ENCODE measurements at places on chromosomes 11 and 22. TPM values are rescaled to one million over a fixed set of nuclear protein-coding genes. Genes with fewer than 3 reads are reported as not detected.

GDPD4 gene
- not detected for total RNA-seq

DNA sequence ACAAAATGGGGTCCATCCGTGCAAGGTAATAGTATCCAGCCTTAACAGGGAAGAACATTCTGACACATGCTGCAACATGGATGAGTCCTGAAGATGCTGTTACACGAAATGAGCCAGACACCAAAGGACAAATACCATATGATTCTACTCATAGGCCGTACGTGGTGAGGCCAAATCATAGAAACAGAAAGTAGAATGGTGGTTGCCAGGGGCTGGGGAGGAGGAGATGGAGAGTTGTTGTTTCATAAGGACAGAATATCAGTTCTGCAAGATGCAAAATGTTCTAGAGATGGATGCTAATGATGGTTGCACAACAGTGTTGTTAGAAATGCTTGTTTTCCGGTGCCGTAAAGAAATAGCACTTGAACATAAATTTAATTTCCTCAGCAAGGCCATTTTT, 2.6 kb downstream of the TBX10 start:
- H3K4me3 ChIP-seq, result no peak overlapping the region
- H3K36me3 ChIP-seq, result no peaks in the 10 kb centered on the region
- peaks cover 18% of the 10 kb centered on the region for H3K27me3 ChIP-seq
- DNase-seq, result no peak

GRCh38 chr22:39994041-39994565, 651 bp upstream of the FAM83F start:
- peaks cover 13% of the 10 kb centered on the region for H3K27me3 ChIP-seq
- H3K4me3 ChIP-seq, result no peak overlapping the region
- peaks cover 36% of the 10 kb centered on the region for H3K4me1 ChIP-seq
- no peak for DNase-seq
- peak overlapping the region; percentile 4 for H3K27ac ChIP-seq

- no peaks in the 10 kb centered on the region for H3K4me1 ChIP-seq
- H3K4me3 ChIP-seq, result no peak overlapping the region
- no peaks in the 10 kb centered on the region for H3K27me3 ChIP-seq
- no peaks in the 10 kb centered on the region for H3K36me3 ChIP-seq
Measured at GRCh38 chr11:44344423-44344820, 34.5 kb upstream of the ALX4 start.

GRCh38 chr11:19275496-19275895, 34.8 kb upstream of the E2F8 start:
- H3K27me3 ChIP-seq, result no peaks in the 10 kb centered on the region
- H3K27ac ChIP-seq, result no peak overlapping the region
- H3K36me3 ChIP-seq, result no peaks in the 10 kb centered on the region
- H3K4me3 ChIP-seq, result no peak overlapping the region
- H3K4me1 ChIP-seq, result no peaks in the 10 kb centered on the region
- DNase-seq, result no peak

GRCh38 chr11:23973244-23973643, 523.6 kb upstream of the LUZP2 start:
- H3K4me1 ChIP-seq, result no peaks in the 10 kb centered on the region
- no peaks in the 10 kb centered on the region for H3K27me3 ChIP-seq
- H3K27ac ChIP-seq, result no peak overlapping the region

- no peak for DNase-seq
- no peak overlapping the region for H3K27ac ChIP-seq
- H3K4me1 ChIP-seq, result no peaks in the 10 kb centered on the region
- no peaks in the 10 kb centered on the region for H3K27me3 ChIP-seq
Measured at GRCh38 chr11:5983443-5983842, 3.3 kb downstream of the OR52L1 start.

Measured in tibial nerve (tissue), 4 donors.